ENCODE measurements at places on chromosomes 6 and 20. TPM values are rescaled to one million over a fixed set of nuclear protein-coding genes. Genes with fewer than 3 reads are reported as not detected.

DNA sequence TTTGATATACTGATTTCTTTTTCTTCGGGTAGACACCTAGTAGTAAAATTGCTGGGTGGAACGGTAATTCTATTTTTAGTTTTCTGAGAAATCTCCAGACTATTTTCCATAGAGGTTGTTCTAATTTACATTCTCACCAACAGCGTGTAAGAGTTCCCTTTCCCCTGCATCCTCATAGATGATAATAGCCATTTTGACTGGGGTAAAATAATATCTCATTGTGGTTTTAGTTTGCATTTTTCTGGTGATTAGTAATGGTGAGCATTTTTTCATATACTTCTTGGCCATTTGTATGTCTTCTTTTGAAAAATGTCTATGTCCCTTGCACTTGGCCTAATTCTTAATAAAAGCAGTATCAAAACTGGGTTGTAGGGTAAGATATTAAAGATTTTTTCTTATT lies 148.9 kb upstream of the SIM1 start:
- H3K27me3 ChIP-seq: no peaks in the 10 kb centered on the region
- no peak overlapping the region for H3K4me3 ChIP-seq
- no peaks in the 10 kb centered on the region for H3K4me1 ChIP-seq

DNA sequence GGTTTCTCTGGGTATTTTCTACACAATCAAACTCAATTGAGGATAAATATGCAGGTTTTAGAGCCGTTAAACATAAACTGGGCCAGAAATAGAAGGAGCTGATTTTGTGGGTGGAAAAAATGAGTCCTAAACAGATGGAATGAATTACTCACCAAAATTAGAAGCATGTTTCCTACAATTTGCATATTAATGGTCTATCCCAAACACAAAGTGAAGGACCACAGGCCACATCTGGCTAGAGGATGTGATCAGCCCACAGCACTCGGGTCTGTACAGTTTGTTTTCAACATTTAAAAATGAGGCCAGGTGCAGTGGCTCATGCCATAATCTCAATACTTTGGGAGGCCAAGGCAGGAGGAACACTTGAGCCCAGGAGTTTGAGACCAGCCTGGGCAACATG lies 296.3 kb downstream of the PREX1 start:
- H3K27me3 ChIP-seq: peaks cover 34% of the 10 kb centered on the region
- DNase-seq: no peak
- H3K27ac ChIP-seq: no peak overlapping the region
- H3K4me3 ChIP-seq: no peak overlapping the region

DNA sequence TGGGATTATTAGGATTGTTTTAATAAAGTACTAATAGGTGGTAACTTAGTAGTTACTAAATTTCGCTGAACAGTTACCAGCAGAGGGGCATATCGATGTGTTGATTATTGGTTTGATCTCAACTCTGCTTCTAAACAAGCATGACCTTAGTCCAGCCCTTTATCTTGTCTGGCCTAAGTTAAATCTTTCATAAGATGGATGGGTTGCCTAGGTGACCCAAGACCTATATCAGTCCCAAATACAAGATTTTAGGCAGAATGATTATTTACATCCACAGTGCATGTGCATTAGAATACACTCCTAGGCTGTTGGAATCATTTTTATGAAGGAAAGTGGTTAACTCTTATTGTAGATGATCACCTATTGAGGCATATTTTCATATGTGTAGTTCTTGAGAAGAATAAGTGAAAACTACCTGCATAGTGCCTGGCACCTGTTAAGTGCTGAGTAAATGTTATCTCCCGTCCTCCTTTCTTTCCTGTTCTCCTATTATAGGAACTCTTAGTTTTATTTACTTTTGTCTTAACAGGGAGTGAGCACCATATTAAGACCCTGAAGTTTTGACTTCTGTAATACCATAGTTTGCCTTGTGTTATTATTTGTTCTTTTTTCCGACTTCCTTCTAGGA lies 1.1 kb downstream of the HSF2 start:
- H3K36me3 ChIP-seq: no peaks in the 10 kb centered on the region
- no peaks in the 10 kb centered on the region for H3K27me3 ChIP-seq
- H3K4me1 ChIP-seq: peaks cover 2% of the 10 kb centered on the region
- H3K4me3 ChIP-seq: peak overlapping the region; percentile 97

DNA sequence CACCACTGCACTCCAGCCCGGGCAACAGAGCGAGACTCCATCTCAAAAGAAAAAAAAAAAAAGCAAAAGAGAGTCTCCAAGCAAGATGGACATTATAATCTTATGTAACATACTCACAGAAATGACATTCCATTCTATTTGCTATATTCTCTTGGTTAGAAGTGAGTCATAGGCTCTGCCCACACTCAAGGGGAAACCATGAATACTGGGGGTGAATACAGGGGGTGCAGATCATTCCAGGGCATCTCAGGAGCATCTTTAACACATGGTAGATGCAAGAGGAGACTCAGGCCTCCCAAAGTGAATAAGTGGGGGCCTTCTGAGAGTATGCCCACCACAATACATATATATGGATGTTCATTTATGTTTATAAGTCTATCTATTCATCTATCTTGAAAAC lies 18.3 kb upstream of the RANBP9 start:
- peaks cover 2% of the 10 kb centered on the region for H3K4me1 ChIP-seq
- DNase-seq: no peak
- no peak overlapping the region for H3K27ac ChIP-seq
- no peaks in the 10 kb centered on the region for H3K36me3 ChIP-seq
- no peak overlapping the region for H3K4me3 ChIP-seq

DNA sequence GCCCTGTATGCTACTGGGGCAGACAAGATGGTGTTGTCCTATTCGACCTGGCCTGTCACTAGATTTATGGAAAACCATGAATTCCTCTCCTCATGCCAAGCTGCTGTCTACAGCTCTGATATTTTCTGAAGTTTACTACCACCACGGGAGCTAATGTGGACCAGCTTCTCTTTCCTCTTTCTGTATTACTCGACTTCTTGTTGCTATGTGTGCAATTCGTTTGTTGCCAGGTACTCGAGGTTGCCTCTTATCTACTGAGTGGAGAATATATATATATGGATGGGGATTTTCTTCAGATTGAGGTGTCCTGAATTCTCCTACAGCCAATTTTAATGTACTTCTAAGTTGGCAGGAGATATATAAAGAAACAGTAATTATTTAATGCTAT lies 34.7 kb downstream of the MAN1A1 start:
- no peak overlapping the region for H3K4me3 ChIP-seq
- H3K36me3 ChIP-seq: no peaks in the 10 kb centered on the region

DNA sequence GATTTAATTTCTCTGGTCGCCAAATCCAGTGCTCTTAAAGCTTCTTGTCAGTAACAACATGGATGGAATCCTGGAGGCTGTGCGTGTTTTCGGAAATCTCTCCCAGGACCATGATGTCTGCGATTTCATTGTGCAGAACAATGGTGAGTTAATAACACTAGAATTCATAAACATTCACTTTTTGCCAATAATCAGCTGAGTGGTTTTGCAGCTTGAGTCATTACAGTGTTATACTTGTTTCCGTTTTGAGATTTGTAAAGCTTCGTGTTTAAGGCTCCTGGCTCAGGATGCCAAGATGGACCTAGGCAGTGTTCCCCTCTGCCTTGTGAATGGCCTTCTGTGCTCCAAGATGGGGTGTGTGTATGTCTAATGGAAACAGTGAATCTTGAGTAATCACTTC lies 113.8 kb downstream of the ARMC2 start:
- H3K36me3 ChIP-seq: no peaks in the 10 kb centered on the region
- peak; percentile 84 for DNase-seq
- H3K27ac ChIP-seq: no peak overlapping the region
- H3K4me1 ChIP-seq: peaks cover 19% of the 10 kb centered on the region
- H3K27me3 ChIP-seq: no peaks in the 10 kb centered on the region

GRCh38 chr6:89313006-89313405 lies 2.1 kb downstream of the GABRR2 start:
- peaks cover 3% of the 10 kb centered on the region for H3K36me3 ChIP-seq
- no peaks in the 10 kb centered on the region for H3K27me3 ChIP-seq
- no peak overlapping the region for H3K4me3 ChIP-seq
- DNase-seq: peak; percentile 93

The L3MBTL1 gene
- total RNA-seq: 7.3 TPM

- no peak overlapping the region for H3K27ac ChIP-seq
- DNase-seq: no peak
- no peak overlapping the region for H3K4me3 ChIP-seq
- no peaks in the 10 kb centered on the region for H3K36me3 ChIP-seq
Measured at GRCh38 chr20:63451821-63452220, 20.6 kb downstream of the KCNQ2 start.

- H3K4me1 ChIP-seq: peaks cover 2% of the 10 kb centered on the region
- H3K4me3 ChIP-seq: no peak overlapping the region
- H3K27me3 ChIP-seq: no peaks in the 10 kb centered on the region
- H3K36me3 ChIP-seq: no peaks in the 10 kb centered on the region
- peak; percentile 88 for DNase-seq
Measured at GRCh38 chr20:37534401-37535157, 6.9 kb upstream of the BLCAP start.

- H3K27me3 ChIP-seq: no peaks in the 10 kb centered on the region
- peak overlapping the region; percentile 84 for H3K27ac ChIP-seq
- peaks cover 5% of the 10 kb centered on the region for H3K36me3 ChIP-seq
- DNase-seq: peak; percentile 62
Measured at GRCh38 chr6:17984812-17985670, 2.4 kb downstream of the KIF13A start.

GRCh38 chr6:167917551-167918154 lies 79.8 kb upstream of the KIF25 start:
- no peak overlapping the region for H3K27ac ChIP-seq
- H3K36me3 ChIP-seq: peaks cover 28% of the 10 kb centered on the region
- no peaks in the 10 kb centered on the region for H3K27me3 ChIP-seq
- H3K4me3 ChIP-seq: no peak overlapping the region
- no peaks in the 10 kb centered on the region for H3K4me1 ChIP-seq
- DNase-seq: no peak

The GSTA1 gene
- total RNA-seq: not detected

DNA sequence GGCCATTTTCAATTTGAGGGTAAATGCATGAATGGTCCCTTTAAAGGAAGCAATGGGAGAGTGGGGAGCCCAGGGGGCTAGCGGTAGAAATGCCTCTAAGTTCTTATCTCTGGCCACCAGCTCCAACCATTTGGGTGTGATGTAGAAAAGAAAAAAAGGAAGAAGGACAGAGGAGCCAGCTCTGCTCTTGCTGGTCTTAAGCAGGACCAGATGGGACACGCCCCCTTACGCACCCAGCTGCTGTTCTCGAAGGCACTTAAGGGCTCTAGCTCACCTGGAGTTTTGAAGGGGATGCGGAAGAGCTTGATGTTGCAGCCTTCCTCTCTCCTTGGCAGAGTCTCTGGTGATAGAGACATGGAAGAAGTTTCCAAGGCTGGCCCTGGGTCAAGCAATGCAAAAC lies 59.5 kb upstream of the RNF144B start:
- H3K27me3 ChIP-seq: no peaks in the 10 kb centered on the region
- H3K4me3 ChIP-seq: no peak overlapping the region

- peaks cover 4% of the 10 kb centered on the region for H3K4me1 ChIP-seq
- DNase-seq: no peak
- H3K4me3 ChIP-seq: no peak overlapping the region
- no peak overlapping the region for H3K27ac ChIP-seq
- no peaks in the 10 kb centered on the region for H3K27me3 ChIP-seq
Measured at GRCh38 chr6:97207383-97207782, 75.6 kb downstream of the MMS22L start.

The SLC17A2 gene
- not detected for total RNA-seq

GRCh38 chr20:36712775-36713174 lies 33.1 kb downstream of the NDRG3 start:
- no peaks in the 10 kb centered on the region for H3K4me1 ChIP-seq
- no peak overlapping the region for H3K27ac ChIP-seq
- peaks cover 3% of the 10 kb centered on the region for H3K36me3 ChIP-seq
- no peak overlapping the region for H3K4me3 ChIP-seq
- H3K27me3 ChIP-seq: no peaks in the 10 kb centered on the region
- DNase-seq: no peak

- peaks cover 14% of the 10 kb centered on the region for H3K27me3 ChIP-seq
- peak overlapping the region; percentile 77 for H3K27ac ChIP-seq
- H3K36me3 ChIP-seq: no peaks in the 10 kb centered on the region
- peak overlapping the region; percentile 75 for H3K4me3 ChIP-seq
Measured at GRCh38 chr6:144150710-144151657, 667 bp downstream of the STX11 start.

GRCh38 chr20:2283706-2284423 lies 11.9 kb upstream of the TGM3 start:
- H3K36me3 ChIP-seq: no peaks in the 10 kb centered on the region
- H3K27me3 ChIP-seq: no peaks in the 10 kb centered on the region
- H3K27ac ChIP-seq: no peak overlapping the region
- DNase-seq: no peak
- H3K4me3 ChIP-seq: no peak overlapping the region
- peaks cover 10% of the 10 kb centered on the region for H3K4me1 ChIP-seq

The CITED2 gene
- total RNA-seq: 72.4 TPM

The SAMD3 gene
- total RNA-seq: 0.71 TPM

DNA sequence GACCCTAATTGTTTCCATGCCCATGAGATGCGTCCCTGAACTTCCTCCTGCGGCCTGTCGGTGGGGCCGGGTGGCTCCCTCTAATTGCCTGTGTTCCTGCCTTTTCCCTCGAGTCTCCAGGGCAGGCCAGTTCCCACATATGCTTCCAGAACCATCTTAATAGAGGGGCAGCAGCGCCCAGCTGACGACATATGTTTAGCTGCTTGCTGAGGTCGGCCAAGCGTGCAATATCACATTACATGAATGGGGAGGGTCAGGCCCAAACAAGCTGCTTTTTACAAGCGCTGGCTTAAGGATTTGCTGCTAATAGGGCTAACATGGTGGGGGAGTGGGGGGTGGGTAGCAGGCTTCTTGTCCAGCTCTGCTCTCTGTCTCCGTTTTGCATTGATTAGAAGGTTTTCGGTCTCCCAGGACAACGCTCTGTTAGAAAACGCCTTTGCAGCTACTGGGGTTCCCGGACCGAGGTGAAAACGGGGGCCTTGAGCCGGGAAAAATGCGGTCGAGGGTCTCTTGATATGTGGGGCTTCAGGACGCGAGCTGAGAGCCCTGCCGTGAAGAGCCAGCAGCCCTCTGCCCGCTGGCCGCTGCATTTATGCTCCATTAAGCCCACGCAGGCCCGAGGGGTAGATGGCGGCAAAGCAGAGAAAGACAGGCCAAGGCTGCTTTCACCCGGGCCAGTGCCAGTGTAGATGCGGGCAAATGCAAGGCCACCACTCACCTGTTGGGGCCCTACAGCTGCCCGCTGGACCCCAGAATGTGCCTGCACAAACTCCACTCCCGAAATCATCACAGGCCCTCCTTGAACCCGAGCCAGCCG lies 308.5 kb downstream of the BMP7 start:
- H3K27ac ChIP-seq: peak overlapping the region; percentile 8
- peak; percentile 78 for DNase-seq
- H3K4me3 ChIP-seq: no peak overlapping the region
- no peaks in the 10 kb centered on the region for H3K36me3 ChIP-seq
